Activated effector memory CD4-positive, alpha-beta T cell treated with anti-CD3 and anti-CD28 coated beads, Interleukin-2, amount 50 U/mL, for 16 hours (primary cell): ENCODE measurements at places on chromosomes 7 and 10.

DNA sequence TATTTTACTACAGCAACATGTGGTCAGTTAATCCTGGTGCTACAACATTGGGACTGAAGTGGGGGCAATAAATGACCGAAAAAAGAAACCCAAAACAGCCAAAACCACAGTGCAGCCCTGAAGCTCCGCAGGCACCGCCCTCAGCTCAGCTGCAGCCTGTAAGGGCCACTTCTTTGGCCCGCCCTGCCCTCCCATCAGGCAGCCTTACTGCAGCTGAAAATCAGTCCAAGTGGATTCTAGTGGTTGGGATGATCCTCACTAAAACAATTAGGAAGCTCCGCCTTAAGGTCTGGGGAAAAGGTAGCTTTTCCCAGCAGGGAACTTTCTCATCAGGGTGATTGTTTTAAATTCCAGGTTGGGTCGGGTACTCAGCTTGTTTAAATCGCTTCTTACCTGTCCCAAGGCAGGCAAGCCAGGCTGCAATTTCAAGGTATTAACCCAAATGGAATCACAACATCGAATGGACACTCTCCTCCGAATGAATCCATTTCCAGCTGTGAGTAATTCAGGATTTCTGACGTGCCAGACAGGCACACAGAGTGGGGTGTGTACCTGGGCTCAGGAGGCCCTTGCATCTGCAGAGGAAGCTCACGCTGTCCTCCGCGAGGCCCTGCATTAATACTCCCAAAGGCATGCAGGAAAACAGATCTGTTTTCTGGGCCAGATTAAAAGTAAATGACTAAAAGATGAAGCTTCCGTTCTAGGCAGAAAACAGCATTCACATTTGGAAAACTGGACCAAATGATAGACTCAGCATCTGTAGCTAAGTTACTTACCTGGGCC lies 104.3 kb downstream of the CREB5 start:
- no peak for DNase-seq

DNA sequence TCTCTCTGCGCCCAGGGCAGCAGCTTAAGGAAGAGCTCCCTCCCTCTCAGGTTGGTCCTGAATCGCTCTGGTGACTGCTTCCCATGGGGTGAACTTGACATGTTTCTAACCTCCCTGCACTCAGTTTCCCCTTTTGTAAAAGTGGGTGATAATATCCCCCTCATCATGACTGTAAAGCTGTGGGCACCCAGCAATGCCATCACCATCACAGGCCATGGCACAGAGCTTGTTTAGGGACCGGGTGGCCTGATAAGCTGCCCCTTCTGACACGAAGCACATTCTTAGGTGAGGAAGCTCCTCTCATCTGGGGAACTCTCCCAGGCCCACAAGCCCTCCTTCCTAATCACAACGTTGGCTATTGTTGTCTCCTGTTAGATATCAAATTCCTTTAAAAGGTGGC lies 972.8 kb upstream of the ZNF722 start:
- DNase-seq, result no peak

GRCh38 chr7:110623436-110623835 lies 467.5 kb upstream of the LRRN3 start:
- no peak for DNase-seq

GRCh38 chr7:127815631-127816145 lies 163.7 kb downstream of the SND1 start:
- DNase-seq, result no peak

GRCh38 chr7:126608339-126608776 lies 644.4 kb downstream of the GRM8 start:
- no peak for DNase-seq

- DNase-seq, result no peak
These were observed 8.5 kb upstream of the METTL27 start for GRCh38 chr7:73850781-73851207.

DNA sequence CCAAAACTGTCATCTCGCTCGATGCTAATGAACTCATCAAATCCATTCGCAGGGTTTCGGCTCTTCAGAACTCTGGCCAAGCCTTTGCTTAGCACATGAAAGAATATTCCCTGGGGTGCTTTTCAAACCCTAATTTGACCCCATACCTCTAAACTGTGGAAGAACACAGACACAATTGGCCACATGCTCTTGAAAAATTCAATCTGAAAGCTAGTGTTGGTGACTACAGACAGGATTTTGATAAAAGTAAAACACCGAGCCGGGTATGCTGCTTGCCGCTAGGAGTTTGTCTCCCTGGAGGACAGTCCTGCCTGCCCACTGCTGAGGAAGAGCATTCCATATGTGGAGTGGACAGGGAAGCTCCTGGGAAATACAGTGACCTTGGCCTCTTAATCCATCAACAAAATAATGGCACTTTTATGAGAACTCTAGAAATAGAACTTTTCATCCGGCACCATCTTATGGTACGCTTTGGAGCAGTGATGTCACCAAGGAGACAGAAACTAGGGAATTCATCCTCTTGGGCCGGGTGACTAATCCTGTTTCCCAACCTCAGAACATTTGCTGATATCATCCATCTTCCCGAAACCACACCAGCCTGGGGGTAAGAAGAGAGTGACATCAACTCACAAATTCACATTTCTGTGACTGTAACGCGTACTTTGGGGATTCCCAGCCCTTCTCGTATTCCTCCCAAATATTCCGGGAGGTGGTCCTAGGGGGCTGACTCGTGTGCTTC lies 34.2 kb downstream of the MTURN start:
- DNase-seq, result no peak

DNA sequence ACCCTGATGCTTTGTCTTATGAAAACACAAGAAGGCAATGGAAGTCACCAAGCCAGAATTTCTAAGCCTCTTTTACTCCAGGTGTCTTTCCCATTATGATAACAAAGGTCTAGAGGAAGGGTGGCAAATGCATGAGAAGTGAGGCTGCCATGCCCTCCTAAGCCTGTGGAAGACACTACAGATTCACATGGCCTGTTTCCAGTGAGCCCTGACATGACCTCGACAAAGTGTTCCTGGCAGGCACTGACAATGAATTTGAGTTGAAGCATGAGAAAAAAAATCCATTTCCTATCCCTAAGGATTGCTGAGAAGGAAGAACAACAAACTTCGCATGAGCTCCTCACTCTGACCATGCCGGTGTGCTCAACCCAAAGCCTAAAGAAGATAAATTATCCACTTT lies 268.0 kb downstream of the HTR7 start:
- DNase-seq, result no peak

GRCh38 chr10:70320751-70321150 lies 36.9 kb upstream of the NPFFR1 start:
- DNase-seq, result no peak

DNA sequence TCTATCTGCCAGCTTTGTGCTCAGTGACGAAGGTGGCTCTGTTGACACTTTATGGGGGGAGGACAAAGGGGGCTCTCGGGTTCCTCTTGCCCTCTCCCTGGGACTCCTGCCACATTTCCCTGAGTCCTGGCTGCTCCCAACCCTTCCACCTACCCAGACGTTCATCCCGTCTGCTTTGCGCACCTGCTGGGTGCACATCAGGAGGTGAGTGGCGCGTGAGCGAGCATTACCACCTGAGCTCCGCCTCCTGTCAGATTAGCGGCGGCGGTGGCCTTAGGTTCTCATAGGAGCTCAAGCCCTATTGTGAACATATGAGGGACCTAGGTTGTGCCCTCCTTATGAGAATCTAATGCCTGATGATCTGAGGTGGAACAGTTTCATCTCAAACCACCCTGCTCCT lies 137.2 kb downstream of the DYNC2I1 start:
- DNase-seq, result no peak

DNA sequence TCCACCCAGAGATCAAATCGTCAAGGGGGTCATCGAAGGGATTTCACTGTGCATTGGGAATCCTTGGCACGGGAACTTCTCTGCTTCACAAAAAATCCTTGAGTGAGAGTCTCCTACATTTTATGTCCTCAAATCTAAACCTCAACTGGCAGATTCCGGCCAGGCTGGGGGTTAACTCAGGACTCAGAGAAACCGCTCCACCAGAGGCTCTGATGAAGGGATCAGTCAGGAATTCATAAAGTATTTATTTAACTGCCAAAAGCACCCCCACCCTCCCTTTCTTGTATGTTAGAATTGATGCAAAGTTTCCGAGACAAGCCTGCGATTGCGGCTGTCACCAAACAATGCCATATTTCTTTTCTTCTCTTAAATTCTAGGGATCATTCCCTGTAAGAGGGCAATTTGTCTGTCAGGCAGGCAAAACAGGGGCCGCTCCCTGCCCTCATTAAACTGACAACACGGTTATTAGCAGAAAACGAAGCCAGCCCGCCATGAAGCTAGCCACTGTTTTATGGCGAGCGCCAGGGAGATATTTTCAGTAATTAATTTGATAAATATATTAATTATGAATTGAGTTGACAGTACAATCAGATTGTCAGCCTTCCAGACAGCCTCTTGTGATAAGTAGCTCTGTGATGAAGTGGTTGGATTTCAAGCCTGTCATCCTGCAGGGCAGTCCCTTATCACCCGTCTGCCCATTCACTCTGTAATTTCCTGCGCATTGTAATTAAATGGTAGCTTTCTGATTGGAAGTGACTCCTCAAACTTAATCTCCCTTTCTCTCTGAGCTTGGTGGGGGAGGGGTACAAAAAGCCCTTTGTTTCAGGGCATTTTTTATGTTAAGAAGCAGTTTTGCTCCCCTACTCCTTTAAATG lies 153.0 kb upstream of the GPR26 start:
- DNase-seq, result peak; percentile 13

DNA sequence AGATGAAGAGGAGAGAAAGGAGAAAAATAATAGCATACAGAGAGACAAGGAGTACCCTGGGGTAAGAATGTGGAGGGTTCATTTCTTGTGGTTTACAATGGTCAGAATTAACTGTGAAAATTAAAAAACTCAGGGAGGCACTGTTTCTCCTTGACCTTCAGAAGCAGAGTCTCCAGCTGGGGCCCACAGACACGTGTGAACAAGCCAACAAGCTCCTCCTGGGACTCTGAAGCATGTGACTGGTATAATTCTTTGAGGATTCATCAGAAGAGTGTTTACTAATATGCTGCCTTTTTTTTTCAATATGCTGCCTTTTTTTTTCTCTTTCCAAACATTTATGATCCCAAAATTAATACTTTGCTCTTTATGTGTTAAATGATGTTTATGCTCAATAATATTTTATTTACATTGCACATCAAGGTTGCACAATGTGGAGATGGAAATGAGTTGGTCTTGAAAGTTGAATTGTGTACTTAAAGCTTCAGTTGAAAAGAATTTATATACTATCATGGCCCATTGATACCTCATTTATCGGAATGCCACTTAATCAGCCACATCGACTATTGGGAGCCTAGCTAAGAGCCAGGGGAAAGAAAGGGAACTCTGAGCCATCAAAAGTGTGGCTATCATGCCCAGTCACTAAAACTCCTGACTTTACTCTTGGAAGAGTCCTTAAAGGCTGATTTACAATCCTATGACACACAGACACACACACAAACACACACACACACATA lies 134.7 kb upstream of the RHOBTB1 start:
- no peak for DNase-seq

DNA sequence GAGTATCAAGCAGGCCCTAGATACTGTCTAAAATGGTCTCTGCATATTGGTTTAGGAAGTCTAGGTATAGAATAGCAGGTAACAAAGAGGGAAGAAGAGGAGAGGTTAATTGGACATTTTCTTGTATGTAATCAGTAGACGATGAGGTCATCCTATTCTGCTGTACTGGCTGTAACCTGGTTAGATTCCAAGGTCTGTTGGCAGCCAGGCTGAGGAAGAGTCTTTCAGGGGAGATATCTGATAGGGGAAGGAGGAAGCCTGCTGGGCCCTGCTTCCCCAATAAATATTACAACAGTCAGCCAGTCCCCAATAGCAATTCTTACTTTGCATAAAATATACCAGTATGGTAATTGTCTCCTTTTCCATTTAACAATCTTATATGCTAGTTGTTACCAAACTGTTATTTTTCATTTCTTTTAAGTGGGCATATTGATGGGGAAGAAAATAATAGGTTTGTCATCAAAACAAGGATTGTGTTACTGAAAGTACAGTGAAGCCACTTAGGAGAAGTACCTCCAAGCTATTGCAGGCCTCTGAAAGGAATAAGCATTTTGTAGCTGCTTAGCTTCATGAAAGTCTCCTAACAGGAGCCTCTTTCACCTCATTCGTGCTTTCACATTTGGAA lies 186.4 kb downstream of the LRRC4 start:
- no peak for DNase-seq

DNA sequence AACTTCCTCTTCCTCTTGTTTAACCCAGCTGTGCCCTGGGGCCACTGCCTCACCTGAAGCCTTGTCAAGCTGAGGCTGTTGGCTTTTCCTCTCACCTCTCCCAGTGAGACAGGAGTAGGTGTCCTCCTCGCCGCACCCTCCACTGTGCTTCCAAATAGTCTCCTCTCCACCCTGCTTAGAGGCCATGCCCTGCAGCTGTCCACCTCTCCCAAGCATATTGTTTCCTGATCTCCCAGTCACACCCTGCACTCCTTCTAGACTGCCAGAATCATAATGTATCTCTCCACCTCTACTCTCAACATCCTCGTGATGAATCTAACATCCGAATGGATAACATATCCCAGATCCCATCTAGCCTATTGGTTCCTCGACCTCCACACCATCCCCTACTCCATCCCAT lies 196.3 kb upstream of the GHITM start:
- DNase-seq, result no peak

DNA sequence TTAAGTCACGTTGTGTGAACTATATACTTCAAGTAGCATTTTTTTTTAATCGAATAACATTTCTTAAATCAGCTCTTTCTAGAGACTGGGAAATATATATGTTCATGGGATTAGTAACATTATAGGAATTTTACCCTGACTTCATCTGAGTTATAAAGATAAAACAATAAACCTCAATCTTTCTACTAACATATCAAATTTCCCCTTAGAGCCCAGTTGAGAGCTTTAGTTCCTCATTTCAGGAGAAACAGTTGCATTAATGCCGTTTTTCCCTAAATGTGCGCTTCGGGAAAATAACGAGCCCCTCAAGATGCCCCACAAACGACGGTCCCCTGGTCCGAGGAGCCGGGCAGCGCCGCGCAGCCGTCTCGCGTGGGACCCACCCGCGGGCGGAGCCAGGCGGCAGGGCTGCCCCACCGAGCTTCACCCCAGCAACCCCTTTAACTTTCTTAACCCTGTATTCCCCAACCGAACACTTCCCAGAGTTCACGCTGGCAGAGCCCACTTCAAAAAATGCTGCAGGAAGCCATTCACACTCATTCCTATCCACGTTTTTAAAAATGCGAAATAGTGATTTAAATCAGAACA lies 152.5 kb upstream of the YAE1 start:
- DNase-seq, result no peak

- DNase-seq, result no peak
These were observed 16.1 kb upstream of the CUZD1 start for GRCh38 chr10:122861711-122862161.

GRCh38 chr7:42494736-42495135 lies 257.7 kb upstream of the GLI3 start:
- no peak for DNase-seq

- peak; percentile 86 for DNase-seq
These were observed 38.1 kb downstream of the IKZF1 start for GRCh38 chr7:50342616-50343114.
